ENCODE measurements at places on chromosomes 4 and X. TPM values are rescaled to one million over a fixed set of nuclear protein-coding genes. Genes with fewer than 3 reads are reported as not detected.

Gene NAP1L2
- 4.8 TPM for total RNA-seq

DNA sequence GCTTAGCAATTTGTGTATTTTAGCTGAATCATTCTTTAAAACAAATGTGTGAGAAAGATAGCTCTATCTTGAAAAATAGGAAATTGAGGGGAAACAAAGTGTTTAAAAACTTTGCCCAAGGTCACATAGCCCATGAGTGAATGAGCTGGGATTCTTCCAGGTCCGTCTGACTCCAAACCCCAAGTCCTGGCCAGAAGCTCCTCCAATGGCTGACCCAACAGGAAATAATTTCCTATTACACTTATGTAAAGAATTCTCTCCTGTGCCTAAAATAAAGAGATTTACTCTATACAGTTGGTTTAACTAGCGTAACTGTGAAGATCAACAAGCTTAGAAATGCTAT is 287.6 kb downstream of the ARHGAP24 start:
- peaks cover 9% of the 10 kb centered on the region for H3K4me1 ChIP-seq
- no peaks in the 10 kb centered on the region for H3K27me3 ChIP-seq
- no peak overlapping the region for H3K4me3 ChIP-seq
- H3K27ac ChIP-seq = peak overlapping the region; percentile 23
- no peaks in the 10 kb centered on the region for H3K36me3 ChIP-seq

GRCh38 chr4:110106931-110107296 is 91.5 kb downstream of the ELOVL6 start:
- no peak for DNase-seq
- no peak overlapping the region for H3K27ac ChIP-seq
- no peak overlapping the region for H3K4me3 ChIP-seq
- no peaks in the 10 kb centered on the region for H3K27me3 ChIP-seq
- H3K36me3 ChIP-seq = no peaks in the 10 kb centered on the region

DNA sequence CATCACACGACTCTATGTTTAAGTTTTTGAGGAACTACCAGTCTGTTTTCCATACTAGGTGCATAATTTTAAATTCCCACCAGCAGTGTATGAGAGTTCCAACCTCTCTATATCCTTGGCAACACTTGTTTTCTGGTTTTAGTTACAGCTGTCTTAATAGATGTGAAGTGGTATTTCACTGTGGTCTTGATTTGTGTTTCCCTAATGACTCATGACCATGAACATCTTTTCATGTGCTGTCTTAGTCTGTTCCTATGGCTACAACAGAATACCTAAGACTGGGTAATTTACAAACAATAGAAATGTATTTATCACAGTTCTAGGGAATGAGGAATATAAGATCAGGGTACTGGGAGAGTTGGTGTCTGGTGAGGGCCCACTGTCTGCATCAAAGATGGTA is 51.5 kb upstream of the GPR78 start:
- no peak for DNase-seq
- no peaks in the 10 kb centered on the region for H3K36me3 ChIP-seq
- no peak overlapping the region for H3K4me3 ChIP-seq
- H3K27ac ChIP-seq = no peak overlapping the region
- H3K4me1 ChIP-seq = no peaks in the 10 kb centered on the region

GRCh38 chr4:8189551-8190466 is 9.3 kb upstream of the SH3TC1 start:
- H3K27me3 ChIP-seq = no peaks in the 10 kb centered on the region
- H3K36me3 ChIP-seq = no peaks in the 10 kb centered on the region
- no peak for DNase-seq
- H3K27ac ChIP-seq = peak overlapping the region; percentile 67

- H3K4me3 ChIP-seq = no peak overlapping the region
- DNase-seq = no peak
- H3K27ac ChIP-seq = no peak overlapping the region
- H3K4me1 ChIP-seq = no peaks in the 10 kb centered on the region
Measured at GRCh38 chr4:99875071-99875470, 19.2 kb downstream of the LAMTOR3 start.

- no peaks in the 10 kb centered on the region for H3K27me3 ChIP-seq
- no peak for DNase-seq
- H3K36me3 ChIP-seq = no peaks in the 10 kb centered on the region
- no peak overlapping the region for H3K4me3 ChIP-seq
- no peak overlapping the region for H3K27ac ChIP-seq
- H3K4me1 ChIP-seq = no peaks in the 10 kb centered on the region
Measured at GRCh38 chrX:10800796-10801195, 180.4 kb upstream of the MID1 start.

DNA sequence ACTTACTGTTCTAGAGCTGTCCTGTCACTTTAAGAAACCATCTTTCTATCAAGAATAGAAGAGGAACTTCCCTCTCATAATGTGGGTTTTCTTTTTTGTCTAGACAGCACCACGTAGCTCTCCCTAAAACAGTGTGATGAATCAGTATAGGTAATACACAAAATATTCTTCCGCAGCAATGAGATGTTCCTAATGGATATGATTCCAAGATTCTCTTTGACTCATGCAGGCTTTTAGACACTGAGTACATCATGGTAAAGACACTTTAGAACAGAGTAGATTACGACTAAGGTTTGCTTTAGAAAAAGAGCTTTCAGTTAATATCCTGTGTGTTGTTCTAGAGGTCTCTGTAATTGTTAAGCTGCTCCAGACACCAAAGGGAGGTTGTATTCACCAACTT is 69.8 kb downstream of the PTTG2 start:
- H3K4me1 ChIP-seq = no peaks in the 10 kb centered on the region
- H3K4me3 ChIP-seq = no peak overlapping the region
- H3K36me3 ChIP-seq = peaks cover 66% of the 10 kb centered on the region

DNA sequence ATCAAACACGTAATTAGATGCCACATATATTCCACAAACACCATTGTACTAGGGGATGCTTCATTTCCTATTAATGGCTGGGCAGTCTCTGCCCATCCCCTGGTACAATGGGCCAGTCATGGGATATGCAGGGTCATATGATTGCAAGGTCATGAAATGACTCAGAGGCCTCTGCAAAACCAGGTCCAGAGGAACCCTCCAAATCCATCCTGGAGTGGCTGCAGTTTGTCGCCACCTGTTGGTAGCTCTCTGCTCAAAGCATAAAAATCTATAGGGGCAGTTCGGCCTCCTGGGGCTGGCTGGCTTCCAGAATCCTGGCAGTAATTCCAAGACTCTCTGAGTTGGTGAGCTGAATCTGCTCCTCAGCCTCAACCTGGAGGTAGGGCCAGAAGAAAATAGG is 22.9 kb upstream of the PUDP start:
- H3K36me3 ChIP-seq = no peaks in the 10 kb centered on the region
- H3K4me1 ChIP-seq = no peaks in the 10 kb centered on the region
- H3K27ac ChIP-seq = no peak overlapping the region
- no peak overlapping the region for H3K4me3 ChIP-seq
- no peaks in the 10 kb centered on the region for H3K27me3 ChIP-seq

GRCh38 chr4:40183615-40184411 is 13.0 kb upstream of the RHOH start:
- no peaks in the 10 kb centered on the region for H3K36me3 ChIP-seq
- no peaks in the 10 kb centered on the region for H3K27me3 ChIP-seq
- no peak for DNase-seq
- H3K4me1 ChIP-seq = no peaks in the 10 kb centered on the region
